Fibroblast of skin of left biceps (primary cell): ENCODE measurements at places on chromosomes 7 and 10.

GRCh38 chr7:71800321-71800720, 611.8 kb downstream of the CALN1 start:
- no peak for DNase-seq

DNA sequence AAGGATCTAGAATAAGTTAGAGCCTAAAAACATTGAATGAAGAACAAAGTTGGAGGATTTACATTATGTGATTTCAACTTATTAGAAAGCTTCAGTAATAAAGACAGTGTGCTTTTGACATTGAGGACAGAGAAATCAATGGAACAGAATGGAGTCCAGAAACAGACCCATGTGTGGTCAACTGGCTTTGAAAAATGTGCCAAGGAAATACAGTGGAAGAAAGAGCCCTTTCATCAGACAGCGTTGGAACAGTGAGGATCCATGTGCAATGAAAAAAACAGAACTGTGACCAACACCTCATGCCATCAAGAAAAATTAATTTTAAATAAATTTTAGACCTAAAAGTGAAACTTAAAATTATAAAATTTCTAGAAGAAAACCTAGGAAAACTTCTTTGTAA, 50.6 kb upstream of the LRRC18 start:
- DNase-seq: no peak

DNA sequence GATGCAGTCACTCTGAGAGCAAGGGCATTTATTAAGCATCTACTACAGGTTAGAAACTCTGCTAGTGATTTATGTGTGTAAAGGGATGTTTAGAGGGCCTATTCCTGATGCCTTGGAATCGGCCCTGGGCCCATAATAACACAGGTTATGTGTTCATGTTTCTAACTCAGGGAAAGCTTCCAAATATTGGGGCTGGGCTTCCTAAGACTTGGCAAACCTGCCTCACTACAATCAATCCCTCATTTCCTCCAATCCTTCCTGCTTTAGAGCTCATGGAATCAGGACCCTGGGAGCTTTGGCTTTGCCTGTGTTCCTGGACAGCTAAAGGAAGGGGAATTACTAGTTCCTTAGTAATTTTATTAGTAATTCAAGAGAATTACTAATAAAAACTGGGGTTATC, 148.8 kb downstream of the HIBADH start:
- DNase-seq: no peak

- peak; percentile 84 for DNase-seq
Observed at GRCh38 chr7:114944745-114945625, 23.1 kb downstream of the MDFIC start.

DNA sequence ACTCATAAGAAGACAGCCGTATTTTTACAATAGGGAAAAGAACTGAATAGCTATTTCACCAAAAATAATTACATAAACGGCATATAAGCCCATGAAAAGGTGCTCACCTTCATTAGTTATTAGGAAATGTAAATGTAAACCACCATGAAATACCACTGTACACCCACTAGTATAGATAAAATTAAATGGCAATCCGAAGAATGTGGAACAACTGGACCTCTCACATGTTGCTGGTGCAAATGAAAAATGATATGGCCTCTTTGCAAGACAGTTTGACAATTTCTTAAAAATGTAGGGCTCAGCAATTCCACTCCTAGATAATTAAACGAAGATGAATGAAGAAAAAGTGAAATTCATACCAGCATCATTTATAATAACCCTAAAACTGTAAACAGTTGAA, 91.8 kb downstream of the MAPK8 start:
- no peak for DNase-seq

GRCh38 chr10:3623746-3624145, 161.3 kb downstream of the KLF6 start:
- peak; percentile 60 for DNase-seq

DNA sequence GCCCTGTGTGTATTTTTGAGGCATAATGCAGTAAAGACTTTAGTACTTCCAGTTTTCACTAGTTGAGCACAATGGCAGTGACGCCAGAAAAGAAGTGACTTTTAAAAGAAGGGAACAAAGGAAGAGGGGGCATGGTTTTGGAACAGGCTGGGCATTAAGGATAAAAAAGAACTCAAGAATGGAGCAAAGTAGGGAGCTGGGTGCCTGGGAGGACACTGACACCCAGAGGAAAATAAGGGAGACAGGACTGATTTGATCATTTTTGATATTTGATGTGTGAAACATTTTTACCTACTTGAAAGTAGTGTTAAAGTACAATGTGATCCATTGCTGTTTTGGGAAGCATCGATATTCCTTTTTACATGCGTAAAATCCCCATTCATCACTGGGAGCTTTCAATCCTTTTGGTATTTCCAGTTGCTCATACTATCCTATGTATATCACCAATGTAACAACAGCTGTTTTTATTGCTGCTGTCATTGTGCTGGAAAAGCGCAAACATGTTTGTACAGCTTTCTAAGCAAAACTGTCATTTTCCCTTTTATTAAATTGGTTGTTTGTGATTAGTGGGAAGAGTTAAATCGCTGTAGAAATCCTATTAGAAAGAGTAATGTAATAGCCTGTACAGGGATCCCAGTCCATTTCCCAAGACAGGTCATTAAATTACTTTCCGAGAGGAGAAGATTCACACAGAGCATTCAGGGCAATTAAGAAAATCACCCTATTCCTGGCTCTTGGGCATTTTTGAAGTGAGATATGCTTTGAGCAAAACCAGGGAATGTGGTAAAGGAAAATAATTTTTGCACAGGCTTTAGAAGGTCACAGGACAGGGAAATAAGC, 85.2 kb downstream of the ADAM12 start:
- DNase-seq: no peak

- DNase-seq: no peak
Observed at GRCh38 chr7:118492466-118492865, 268.0 kb downstream of the ANKRD7 start.

DNA sequence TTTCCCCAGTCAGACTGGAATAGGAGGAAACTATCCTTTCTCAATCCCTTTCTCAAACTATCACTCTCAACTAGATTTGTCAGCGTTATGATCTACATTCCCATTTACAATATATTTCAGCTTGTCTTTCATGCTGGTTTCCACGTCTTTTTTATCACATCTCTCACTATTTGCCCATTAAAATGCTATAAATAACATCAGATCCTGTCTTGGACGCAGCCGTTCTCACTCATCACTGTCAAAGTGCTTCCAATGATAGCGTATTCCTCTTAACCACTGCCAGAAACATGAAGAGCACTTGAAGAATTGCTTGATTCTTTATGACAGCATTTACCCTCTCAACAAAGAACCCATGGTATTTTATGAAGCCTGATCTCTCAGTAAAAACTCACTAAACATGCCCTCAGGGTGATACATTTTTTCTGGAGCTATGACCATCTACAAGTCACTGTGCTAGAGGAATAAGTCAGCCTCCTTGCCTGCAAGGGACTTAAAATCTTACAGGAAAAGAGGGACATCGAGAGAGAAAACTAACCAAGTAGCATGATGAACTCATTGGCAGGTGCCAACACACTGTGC, 205.6 kb upstream of the PFKP start:
- DNase-seq: no peak

- DNase-seq: no peak
Observed at GRCh38 chr7:78350926-78351325, 552.4 kb downstream of the PHTF2 start.
